K562 (cell line): ENCODE measurements at places on chromosomes 4 and X.
A peak's percentile ranks its signal among the peaks of the same experiment; 100 is the strongest.

DNA sequence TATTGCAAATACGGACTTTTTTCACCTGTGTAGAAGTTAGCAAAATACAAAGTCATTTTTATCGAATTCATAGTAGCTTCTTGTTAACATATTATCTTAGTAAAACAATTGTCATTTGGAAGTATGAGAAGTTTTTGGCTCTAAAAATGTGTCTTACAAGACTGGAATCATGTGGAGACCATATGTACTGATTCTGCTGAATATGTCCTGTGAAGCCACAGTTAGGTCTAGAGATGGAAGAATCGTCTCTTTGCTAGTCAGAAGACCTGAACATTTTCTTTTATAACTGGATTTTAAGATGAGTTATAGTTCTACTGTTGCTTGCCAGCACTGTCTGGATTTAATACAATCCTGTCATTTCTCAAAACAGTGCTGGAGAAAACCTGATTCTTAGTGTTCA, 29.0 kb downstream of the TMEM165 start:
- DNase-seq = no peak

- no peak for DNase-seq
Measured at GRCh38 chr4:41420541-41420940, 117.4 kb upstream of the LIMCH1 start.

- DNase-seq = no peak
Measured at GRCh38 chrX:115525486-115525885, 35.5 kb upstream of the PLS3 start.

GRCh38 chr4:185143601-185143969, 519 bp downstream of the SLC25A4 start:
- DNase-seq = peak; percentile 19

DNA sequence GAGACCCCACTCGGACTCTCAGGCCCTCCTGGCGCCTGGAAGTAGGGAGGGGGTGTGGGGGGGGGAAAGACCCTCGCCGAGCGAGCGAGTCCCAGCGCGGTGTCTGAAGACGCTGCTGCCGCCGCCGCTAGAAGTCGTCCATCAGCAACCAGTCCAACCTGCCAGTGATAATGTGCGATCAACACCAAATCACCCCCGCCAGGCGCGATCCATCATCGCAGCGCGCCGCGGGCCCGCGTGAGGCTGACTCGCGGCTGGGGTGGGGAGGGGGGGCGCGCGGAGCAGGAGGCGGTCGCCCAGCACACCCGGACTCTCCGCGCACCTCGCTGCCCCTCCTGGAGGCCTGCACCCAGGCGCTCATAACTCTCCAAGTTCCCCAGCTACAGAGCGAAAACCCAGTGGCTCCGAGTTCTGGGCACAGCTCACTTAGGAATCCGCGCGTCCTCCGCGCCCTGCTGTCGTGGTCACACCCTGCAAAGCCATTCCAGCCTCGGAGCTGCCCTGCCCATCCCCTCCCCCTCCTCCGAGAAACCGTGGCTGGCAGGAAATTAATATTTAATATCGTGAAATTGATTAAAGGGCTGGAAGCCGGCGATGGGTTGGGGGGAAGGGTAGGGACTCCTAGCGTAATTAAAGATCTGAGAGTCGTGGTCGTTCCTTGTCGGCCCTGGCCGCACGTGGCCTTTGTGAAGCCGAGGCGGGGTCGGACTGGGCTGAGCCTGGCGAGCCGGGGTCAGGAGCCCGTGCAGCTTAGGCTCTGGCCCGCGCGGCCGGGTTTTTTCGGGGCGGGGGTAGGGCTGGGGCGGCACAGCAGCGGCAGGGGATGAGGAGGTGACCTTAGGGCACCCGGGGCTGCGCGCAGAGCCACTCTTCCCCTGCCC, 58.1 kb upstream of the BCOR start:
- DNase-seq = peak; percentile 53
